Testis (tissue), 5 donors: ENCODE measurements at places on chromosomes 4 and X. TPM values are rescaled to one million over a fixed set of nuclear protein-coding genes. Genes with fewer than 3 reads are reported as not detected.

DNA sequence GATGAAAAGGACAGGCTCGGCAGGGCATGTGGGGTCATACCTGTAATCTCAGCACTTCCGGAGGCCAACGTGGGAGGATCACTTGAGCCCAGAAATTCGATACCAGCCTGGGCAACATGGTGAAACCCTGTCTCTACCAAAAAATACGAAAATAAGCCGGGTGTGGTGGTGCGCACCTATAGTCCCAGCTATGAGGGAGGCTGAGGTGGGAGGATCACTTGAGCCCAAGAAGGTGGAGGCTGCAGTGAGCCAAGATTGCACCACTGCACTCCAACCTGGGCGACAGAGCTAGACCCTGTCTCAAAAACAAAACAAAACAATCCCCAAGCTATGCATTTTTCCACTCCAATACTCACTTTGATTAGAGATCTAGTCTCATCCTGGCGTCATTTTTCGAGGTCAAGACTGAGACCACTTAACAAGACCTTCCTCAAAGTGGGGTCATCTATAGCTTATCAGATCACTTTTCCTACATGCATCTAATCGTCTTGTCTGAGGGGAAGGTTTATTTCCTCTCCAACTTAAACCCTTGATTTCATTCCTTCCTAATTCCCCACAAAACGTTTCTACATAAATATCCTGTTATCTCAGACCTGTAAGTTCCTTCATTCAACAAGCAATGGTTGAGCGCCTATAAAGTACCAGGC lies 1.3 kb downstream of the NKAP start:
- peak overlapping the region; percentile 83 for H3K4me3 ChIP-seq
- H3K27me3 ChIP-seq: no peaks in the 10 kb centered on the region

EIF4E gene
- total RNA-seq: 97.3 TPM

DNA sequence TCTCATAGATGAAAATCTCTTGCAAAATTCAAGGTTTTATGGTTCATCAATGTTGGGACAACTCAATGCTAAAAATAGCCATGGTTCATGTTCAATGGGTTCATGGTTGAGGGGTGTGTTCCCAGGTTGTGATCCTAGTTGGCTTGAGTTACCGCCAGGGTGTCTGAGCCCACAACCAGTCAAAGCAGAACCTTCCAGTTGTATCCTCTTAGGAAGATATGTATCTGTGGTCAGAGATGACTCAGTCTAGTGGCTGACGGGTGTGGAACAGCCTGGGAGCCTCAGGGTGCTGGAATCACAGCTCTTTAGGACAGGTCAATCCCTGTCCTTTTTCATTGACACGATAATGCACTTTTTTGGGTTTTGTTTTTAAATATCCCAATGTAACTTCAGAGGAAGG lies 192.3 kb upstream of the NR3C2 start:
- H3K4me3 ChIP-seq: no peak overlapping the region
- DNase-seq: no peak
- H3K36me3 ChIP-seq: no peaks in the 10 kb centered on the region
- no peaks in the 10 kb centered on the region for H3K4me1 ChIP-seq
- no peak overlapping the region for H3K27ac ChIP-seq
- no peaks in the 10 kb centered on the region for H3K27me3 ChIP-seq

- H3K36me3 ChIP-seq: no peaks in the 10 kb centered on the region
- no peaks in the 10 kb centered on the region for H3K4me1 ChIP-seq
- no peaks in the 10 kb centered on the region for H3K27me3 ChIP-seq
- no peak for DNase-seq
- no peak overlapping the region for H3K27ac ChIP-seq
Measured at GRCh38 chr4:78121338-78121904, 64.3 kb downstream of the FRAS1 start.

DNA sequence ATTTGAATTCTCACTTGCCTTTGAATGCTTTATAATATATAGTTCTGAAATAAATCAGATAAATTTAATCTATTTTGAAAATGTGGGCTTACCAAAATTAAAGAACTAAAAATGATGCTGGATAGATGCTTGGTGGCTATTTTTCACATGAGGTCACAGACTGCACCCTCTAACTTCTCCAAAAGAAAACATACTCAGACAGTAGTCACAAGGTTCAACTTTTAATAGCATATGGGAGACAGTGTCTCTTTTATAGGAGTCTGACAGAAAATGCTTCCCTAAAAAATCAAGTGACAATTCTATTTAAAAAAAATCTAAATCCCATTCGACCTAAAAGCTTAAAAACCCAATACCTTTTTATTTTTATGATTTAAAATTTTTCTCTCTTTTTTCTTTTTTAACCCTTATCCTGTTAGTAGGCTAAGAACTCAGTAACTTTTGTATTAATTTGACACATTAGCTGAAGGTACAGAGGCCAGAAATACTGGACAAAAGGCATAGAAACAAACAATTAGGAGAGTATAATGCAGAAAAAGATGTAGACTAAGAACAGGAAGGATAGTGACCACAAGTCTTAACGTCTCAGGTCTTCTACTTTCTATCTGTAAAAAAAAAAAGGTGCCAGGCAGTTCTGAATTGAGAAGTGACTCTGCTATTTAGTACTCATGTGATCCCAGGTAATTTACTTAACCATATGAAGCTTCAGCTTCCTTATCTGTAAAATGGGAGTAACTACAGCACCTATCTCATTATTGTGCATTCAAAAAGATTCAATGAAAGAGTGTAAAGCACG lies 7.6 kb downstream of the TIGD4 start:
- H3K27ac ChIP-seq: no peak overlapping the region
- no peak for DNase-seq
- H3K4me1 ChIP-seq: no peaks in the 10 kb centered on the region
- H3K27me3 ChIP-seq: no peaks in the 10 kb centered on the region
- no peaks in the 10 kb centered on the region for H3K36me3 ChIP-seq

PHEX gene
- 0.37 TPM for total RNA-seq

TMEM192 gene
- total RNA-seq: 21.7 TPM

GRCh38 chr4:176575141-176575730 lies 217.5 kb downstream of the VEGFC start:
- DNase-seq: no peak
- peaks cover 4% of the 10 kb centered on the region for H3K4me1 ChIP-seq
- H3K4me3 ChIP-seq: no peak overlapping the region
- no peak overlapping the region for H3K27ac ChIP-seq

USP17L10 gene
- not detected for total RNA-seq
